A549 treated with DMSO at 1 μM for 4 hours (cell line): ENCODE measurements at places on chromosomes 3 and 15. TPM values are rescaled to one million over a fixed set of nuclear protein-coding genes. Genes with fewer than 3 reads are reported as not detected.

ASB14 gene
- total RNA-seq: not detected in 5 replicates

GATM gene
- total RNA-seq: 2.3 to 3.1 TPM (median 2.5 TPM) in 5 replicates

EXD1 gene
- total RNA-seq: 0.07 TPM in 1 of 5 replicates, not detected in the others

TMC3 gene
- total RNA-seq: not detected in 5 replicates

SIDT1 gene
- total RNA-seq: 0.19 to 0.64 TPM (median 0.48 TPM) in 5 replicates

PLA1A gene
- total RNA-seq: 0.13 to 0.45 TPM (median 0.22 TPM) in 5 replicates

SPATA12 gene
- total RNA-seq: 0.45 to 0.64 TPM (median 0.52 TPM) in 5 replicates

NSMCE3 gene
- total RNA-seq: 14.8 to 17.3 TPM (median 15.3 TPM) in 5 replicates
